ENCODE measurements at places on chromosomes 4 and X.

GRCh38 chr4:117324851-117325491 lies 239.6 kb upstream of the TRAM1L1 start:
- no peak for DNase-seq

GRCh38 chr4:154348657-154349056 lies 142.9 kb downstream of the DCHS2 start:
- no peak for DNase-seq

DNA sequence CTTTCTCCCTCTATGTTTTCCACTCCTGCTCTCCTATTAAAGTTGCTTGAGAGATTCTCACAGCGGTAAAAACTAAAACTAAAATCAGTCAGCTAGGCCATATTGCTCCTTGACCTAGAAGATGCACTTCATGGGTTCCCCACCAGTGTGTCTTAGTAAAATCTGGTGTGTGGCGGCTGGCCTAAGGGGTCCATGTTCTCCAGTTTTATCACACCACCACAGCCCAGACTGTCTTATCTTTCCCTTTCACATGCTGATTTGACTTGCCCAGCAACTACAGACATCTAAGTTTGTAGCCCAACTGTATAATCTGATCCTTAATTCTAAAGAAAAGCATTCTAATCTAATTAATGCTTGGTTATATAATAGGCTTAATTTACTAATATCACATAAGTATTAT lies 68.0 kb downstream of the ATP8A1 start:
- DNase-seq: no peak

GRCh38 chr4:56659946-56660345 lies 21.1 kb downstream of the HOPX start:
- no peak for DNase-seq

DNA sequence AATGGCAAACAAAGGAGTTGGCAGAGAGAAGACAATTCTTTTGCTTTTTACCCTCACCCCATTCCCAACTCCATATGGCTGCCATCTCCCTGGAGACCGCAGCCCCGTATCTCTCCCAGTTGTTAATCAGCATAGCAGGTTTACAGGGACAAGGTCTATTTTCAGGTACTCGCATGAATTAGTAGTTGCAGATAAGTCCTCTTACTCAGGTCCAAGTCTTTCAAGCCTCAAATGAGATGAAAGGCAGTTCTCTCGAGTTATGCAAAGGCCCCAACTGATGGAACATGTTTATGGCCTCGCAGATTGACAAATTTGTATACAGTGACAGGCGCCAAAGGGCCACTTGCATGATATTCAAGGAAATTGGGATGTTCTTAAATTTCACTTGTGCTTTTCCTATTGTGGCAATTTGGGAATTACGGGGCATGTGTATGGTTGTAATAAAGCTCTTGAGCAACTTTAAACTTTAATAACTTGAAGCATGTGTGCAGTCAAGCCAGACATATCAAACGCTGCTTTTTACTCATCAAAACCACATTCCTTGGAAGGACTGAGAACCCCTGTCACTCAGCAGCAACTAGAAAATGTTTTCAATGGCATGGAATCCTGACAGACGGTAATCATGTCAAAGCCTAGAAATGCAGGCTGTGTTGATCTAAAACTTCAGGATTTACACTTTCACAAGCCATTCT lies 45.1 kb downstream of the KDR start:
- DNase-seq: no peak

DNA sequence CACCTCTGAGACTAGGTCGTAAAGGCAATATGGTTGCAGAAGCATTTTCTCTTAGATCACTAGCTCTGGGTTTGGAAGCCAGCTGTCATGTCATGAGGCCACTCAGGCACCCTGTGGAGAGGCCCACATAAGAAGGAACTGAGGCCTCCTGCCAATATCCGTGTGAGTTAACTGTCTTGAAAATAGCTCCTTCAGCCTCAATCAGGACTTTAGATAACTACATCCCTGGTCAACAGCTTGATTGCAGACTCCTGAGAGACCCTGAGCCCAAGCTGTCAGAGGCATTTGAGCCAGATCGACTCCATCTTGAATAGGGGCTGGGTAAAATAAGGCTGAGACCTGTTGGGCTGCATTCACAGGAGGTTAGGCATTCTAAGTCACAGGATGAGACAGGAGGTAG lies 15.1 kb upstream of the REPS2 start:
- DNase-seq: peak; percentile 29

DNA sequence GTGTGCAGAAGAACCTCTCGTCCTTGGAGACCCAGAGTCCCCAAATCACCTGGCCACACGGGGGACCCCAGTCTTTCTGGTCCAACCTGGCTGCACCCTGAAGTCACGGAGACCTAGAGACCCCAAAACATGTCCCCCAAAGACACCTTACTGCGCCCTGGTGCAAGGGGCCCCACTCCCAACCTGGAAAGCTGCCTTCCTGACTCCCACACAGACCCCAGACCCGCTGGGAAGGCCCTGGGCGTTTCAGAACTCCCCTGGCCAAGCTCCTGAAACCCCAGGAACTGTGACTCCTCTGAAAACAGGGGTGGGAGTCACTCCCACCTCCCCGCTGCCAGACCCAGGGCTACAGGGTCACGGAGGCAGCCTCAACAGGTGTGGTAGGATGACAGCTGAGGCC lies 12.7 kb upstream of the SHOX start:
- DNase-seq: no peak

DNA sequence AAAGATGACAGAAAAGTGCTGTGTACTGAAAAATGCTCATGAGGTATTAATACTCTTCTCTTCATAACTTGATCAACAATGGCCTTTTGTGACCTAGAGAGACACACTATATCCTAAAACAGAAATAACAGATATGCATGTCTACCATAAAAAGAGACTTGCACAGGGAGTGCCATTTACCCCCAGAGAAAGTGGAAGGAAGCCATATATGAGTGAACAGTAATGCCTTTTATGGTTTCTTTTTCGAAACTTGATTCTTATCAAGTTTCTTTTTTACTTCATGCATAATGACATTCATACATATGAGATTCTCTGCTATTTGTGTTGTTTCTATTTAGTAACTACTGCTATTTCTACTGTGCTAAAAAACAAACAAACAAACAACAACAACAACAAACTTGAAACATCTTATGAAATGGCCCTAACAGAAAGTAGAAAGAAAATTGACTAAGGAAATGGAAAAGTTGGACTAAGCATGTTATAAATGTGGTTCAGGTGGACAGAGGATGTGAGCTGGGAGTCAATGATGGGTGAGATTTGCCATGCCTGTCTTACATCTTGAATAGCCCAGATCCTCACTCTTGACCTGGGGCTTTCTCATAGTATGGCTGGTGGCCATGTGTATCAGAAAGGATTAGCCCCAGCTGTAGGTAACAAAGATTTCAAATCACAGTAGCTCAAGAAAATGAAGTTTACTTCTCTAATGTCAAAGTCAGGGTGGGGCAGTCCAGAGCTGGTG lies 43.8 kb downstream of the GEMIN8 start:
- no peak for DNase-seq

GRCh38 chr4:7253837-7254236 lies 61.5 kb downstream of the SORCS2 start:
- no peak for DNase-seq

DNA sequence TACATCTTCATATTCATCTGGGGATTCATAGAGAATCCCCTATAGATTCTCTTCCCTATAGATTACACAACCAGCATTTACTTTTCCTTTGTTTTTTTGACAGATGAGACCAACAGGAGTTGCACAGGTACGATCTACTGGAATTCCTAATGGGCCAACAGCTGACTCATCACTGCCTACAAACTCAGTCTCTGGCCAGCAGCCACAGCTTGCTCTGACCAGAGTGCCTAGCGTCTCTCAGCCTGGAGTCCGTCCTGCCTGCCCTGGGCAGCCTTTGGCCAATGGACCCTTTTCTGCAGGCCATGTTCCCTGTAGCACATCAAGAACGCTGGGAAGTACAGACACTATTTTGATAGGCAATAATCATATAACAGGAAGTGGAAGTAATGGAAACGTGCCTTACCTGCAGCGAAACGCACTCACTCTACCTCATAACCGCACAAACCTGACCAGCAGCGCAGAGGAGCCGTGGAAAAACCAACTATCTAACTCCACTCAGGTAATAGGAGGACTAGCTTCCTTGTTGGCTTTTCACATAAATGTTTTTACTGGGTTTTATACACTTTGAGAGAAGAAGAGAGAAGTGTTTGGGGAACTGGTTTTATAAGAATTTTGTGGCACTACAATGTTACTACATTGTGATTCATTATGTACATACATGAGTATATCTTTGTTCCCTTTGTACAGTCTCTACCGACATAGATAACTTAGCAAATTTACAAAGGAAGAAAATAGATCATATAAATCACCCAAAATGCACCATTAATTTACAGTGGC lies 137.2 kb downstream of the DIPK2B start:
- no peak for DNase-seq

DNA sequence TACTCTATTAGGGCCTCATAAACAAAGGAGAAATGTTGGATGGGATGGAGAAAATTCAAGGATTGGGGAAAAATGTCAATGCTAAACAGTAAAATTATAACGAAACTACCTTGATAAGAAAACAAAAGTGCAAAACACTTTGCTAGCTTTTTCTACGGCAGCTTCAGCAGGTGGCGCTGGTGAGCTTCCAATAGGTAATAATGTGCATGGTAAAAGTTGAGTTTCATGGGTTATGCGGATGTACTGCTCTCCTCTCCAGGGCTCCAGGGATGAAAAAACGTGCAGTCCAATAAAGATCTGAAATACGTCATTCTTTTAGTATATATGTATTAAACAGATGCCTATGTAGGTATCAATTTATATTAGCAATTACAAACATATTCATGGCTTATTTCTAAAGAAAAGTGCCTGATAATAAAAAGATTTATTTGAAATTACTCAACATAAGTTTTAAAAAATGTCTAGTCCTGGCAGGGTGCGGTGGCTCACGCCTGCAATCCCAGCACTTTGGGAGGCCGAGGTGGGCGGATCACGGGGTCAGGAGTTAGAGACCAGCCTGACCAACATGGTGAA lies 239.6 kb downstream of the GRXCR1 start:
- peak; percentile 82 for DNase-seq

- peak; percentile 74 for DNase-seq
Observed at GRCh38 chrX:107826238-107827029, 768 bp downstream of the MID2 start.

DNA sequence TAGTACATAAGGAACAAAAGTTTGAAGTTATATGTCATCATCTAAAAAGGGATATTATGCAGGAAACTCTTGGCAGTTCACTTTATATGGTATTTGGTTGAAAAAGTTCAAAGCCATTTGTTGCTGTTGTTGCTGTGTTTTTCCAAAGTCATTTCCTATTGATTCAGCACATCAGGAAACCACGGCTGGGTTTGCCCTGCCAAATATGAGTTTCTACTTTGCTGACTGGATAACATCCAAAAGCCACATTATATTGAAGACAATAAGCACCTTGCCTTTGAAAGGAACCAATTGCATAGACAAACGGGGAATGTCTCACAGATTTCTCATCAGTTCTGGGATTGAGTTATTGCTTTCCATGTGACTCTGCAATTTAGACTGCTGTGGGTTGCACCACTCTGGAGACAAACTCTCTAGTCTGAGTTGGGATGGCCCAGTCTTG lies 206.1 kb downstream of the SLC39A8 start:
- no peak for DNase-seq

- no peak for DNase-seq
Observed at GRCh38 chr4:155784637-155785036, 25.8 kb downstream of the GUCY1B1 start.

- peak; percentile 89 for DNase-seq
Observed at GRCh38 chrX:17967888-17968287, 106.8 kb upstream of the RAI2 start.

DNA sequence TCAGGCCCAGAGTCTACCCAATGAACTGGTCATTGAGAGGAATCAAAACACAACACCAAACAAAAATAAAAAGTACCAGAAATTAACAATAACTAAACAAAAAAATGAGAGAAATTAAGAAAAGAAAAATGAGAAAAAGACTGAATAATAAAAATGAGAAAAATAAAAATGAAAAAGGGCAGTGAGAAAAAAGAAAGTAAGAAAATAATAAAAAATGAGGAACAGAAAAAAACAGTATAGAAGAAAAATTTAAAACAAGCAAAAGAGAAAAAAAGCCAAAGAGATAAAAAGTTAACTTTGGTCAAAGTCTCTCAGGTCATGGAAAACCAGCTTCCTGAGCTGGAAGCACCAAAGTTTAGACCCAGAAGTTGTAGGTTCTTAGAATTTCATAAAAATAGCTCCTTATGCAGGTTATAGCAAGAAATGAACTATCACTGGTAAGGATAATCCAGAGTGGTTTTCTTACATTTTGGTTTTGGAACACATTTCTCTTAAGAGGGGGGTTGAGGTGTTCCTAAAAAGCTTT lies 51.0 kb upstream of the WDR17 start:
- no peak for DNase-seq

DNA sequence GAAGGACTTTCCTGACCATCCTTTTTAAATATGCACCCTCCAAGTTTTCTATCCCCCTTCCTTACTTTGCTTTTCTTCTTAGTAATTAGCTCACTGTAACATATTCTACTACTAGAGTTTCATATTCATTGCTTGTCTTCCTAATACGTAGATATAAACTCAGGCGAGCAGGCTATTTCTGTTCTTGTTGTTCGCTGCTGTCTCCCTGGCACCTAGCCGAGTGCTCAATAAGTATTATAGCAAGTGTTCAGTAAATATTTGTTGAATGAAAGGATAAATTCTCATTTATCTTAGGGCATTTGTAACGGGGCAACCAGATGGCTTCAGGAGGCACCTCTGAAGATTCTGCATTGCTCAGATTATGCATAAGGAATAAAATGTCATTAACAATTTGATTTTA lies 6.8 kb upstream of the RHOH start:
- DNase-seq: no peak

- DNase-seq: no peak
Observed at GRCh38 chr4:111398906-111399330, 746.3 kb upstream of the FAM241A start.

DNA sequence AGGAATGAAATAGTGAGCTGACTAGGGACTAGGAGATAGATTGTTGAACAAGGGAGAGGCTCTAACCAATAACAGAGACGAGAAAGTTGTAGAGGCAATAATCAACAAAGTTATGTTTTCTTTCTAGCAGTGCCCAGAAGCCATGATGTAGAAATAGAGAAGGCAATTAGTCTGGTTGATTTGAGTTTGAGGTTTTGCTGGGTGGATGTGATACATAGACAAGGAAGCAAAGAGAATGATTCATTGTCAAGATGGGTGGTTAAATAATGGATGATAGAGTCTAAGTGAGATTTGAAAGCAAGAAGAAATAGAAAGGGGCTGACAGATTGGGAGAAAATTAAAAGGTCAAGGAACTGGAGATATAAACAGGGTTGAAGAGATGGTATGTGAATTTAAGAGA lies 11.2 kb downstream of the RBM41 start:
- DNase-seq: no peak

- DNase-seq: no peak
Observed at GRCh38 chr4:142248946-142249345, 597.2 kb downstream of the INPP4B start.

DNA sequence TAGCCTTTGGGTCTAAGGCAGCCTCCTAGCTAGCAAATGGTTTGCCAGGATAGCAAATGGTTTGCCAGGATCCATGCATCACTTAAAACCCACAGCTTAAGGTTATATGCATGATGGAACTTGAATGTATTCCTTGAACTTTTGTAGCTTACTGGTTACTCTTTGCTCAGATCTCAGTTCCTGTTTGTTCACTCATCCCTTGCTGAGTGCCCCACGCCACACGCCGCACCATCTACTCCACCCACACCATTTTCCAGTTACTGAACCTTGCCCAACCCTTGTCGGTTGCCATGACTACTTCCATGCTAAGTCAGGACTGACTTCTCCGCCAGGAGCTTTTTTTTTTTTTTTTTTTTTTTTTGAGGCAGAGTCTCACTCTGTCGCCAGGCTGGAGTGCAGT lies 29.5 kb upstream of the XIAP start:
- no peak for DNase-seq
